NCI-H146 (cell line): ENCODE measurements at places on chromosomes 6 and 20.

DNA sequence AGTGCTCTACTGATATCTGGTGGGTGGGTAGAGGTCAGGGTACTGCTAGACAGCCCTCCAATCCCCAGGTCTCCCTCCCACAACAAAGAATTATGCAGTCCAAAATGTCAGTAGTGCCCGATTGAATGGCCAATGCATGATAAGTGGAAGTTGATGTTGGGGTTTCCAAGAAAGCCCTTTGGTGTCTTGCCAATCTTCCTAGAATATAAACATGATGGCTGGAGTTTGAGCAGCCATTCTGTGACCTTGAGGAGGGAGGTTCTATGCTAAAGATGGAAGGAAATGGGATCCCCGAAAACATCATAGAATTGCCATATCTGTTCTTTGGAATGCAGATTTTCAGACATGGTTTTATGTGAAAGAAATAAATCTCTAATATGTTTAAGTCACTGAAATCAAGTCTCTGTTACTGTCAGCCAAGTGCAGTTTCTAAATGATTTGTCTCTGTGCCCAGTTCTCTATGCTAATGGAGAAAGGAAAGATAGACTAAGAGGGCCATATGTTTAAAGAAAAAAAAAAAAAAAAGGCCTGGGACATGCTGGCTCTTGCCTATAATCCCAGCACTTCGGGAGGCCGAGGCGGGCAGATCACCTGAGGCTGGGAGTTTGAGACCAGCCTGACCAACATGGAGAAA is 32.8 kb upstream of the PTPN1 start:
- no peak for DNase-seq

GRCh38 chr20:17953935-17954334 is 14.7 kb downstream of the SNX5 start:
- DNase-seq, result no peak

- no peak for DNase-seq
Observed at GRCh38 chr6:142819603-142820337, 125.2 kb downstream of the HIVEP2 start.

DNA sequence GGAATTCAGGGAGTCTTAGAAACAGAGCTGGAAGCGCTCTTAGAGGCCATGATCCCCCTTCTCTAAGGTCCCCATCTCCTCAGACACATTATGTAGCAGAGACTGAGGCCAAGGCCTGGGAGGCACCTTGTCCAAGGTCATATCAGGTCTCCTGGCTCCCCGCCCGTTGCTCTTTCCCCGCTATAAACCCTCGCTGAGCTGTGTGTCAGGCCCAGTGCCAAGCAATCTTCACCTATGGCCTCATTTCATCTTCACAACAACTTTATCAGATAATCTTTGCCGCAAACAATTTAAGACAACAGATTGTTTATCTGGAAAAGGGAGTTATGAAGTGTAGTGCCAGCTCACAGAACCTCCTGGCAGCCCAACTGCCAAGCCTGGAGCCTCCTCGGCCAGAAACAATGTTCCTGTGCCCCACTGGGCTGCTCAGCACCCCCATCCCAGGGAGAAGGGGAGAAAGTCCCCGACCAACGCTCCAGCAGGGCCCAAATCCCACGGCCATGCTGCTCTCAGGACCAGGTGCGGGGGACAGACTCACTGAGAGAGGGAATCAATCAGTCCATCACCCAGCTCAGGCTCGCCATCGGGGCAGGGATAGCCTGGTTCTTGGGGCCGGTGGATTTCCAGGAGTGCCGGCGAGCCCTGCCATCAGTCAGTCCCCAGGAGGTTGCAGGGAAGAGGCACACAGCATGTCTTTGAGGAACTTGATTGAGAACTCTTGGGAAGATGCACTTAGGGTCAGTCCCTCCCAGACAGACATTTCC is 16.9 kb upstream of the FANCE start:
- no peak for DNase-seq

DNA sequence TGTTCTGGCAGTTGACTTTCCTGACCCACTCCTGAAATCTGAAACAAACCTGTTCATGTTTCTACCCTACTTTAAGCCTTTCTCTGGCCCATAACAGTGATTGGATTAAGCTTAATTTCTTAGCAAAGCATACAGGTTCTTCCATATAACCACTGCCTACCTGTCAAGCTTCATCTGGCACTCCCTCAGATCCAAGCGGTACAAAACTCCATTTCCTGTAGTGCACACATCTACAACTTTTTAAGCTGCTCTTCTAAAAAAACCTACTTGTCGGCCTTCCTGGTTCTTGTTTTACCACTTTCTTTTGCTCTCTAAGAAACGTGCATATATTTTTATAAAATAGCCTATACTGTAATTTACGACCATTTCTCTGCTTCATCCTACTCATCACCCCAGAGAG is 916 bp upstream of the PPP1R11 start:
- no peak for DNase-seq

- DNase-seq, result no peak
Observed at GRCh38 chr20:57980506-57980905, 247.9 kb downstream of the ANKRD60 start.

DNA sequence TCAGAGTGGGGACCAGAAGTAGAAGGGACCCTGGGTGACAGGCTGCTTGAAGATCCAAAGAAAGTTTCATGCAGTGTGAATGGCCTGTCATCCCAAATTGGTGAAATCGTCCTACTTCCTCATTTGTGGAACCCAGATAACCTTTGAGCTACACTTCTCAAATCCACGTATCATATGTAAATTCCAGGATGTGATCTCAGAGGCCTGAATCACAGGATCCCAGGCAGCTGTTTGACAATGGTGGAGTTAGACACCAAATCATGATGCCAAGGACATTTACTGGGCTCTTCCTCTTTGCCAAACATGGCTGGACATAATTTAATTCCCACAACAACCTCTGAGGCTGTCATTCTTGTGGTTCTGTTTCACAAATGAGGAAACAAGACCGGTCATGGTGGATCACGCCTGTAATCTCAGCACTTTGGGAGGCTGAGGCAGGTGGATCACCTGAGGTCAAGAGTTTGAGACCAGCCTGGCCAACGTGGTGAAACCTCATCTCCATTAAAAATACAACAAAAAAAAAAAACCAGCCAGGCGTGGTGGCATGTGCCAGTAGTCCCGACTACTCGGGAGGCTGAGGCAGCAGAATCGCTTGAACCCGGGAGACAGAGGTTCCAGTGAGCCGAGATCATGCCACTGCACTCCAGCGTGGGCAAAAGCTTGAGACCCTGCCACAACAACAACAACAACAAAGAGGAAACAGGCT is 39.9 kb upstream of the TTPAL start:
- no peak for DNase-seq

DNA sequence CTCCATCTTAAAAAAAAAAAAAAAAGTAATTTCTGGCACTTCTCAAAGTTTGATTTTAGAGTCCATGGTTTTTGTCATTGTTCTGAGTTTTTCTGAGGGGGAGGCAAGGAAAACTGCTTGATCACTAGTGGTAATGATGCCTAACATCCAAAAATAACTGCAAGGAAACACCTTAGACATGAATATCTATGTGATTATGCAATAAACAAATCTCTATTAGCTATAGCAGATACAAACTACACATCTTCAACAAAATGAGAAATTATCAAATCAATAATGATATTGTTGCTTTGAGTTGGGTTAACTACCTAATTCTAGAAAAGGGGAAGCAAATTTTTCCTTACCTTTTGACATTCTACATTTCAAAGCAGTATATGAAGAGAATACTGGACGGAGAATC is 230.9 kb upstream of the JARID2 start:
- DNase-seq, result no peak

DNA sequence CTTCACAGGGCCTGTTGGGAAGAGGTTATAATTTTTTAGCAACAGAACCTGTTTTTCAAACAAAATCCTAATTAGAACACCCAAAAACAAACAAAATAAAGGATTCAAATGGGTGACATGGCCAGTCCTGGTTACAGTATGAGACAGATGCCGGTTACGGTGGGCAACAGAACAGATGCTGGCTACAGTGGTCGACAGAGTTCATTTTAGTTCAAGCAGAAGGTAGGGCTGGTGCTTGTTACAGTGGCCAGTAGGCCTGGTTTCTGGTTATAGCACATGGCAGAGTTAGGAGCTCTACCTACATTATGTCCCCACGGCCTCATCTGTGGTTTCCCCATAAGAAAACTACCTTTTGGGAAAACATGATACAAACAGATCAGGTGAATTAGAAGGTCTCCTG is 327.7 kb downstream of the LAMA2 start:
- no peak for DNase-seq

DNA sequence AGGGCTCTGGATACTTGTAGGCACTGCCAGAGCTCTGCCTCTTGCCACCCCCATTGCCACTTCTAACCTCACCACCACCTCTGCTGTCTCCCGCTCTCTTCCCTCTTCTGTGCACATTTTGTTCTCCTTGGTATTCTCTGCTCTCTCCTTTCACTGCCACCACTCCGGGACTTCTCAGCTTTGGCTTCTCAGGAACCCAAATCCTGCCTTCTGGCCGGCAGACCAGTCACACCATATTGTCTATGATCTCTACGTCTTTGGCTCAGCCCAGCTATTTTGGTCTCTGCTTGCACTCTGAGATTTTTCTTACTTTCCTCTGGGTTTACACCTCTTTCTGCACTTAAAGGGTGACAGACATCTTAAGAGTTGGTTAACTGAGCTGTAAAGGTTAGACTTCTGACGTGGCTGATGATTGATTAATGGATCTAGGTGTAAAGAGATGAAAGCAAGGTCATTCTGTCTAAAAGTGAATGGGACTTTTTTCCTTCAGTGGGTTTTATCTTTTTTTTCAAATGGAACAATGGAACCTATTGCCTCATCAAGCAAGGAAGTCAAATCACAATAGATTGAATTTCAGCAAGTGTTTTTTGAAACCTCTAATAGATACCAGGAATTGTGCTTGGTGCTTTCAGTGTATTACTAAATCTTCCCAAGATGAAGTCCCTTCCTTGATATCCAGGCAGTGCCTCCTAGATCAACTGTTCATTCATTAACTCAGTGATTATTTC is 13.8 kb downstream of the MMP24 start:
- no peak for DNase-seq

DNA sequence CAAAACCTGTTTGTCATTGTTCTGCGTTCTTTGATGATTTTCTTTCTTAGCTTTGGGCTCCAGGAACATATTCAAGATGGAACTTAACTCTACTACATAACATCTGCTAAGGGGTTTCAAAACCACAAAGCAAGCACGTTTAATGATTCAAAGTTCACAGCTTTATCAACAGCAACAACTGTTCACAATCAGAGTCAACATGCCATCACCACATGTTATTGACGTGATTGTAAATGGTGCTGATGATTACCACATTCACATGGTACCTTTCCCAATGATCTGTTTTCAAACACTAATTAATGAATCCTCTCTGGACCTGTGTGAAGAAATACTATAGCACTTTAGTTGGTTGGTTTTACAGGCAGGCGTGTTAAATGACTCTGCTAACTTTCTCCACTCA is 180.6 kb upstream of the CEP162 start:
- DNase-seq, result no peak
